ENCODE measurements at places on chromosomes 7 and 10. TPM values are rescaled to one million over a fixed set of nuclear protein-coding genes. Genes with fewer than 3 reads are reported as not detected.

Gene NYAP1
- polyA plus RNA-seq: not detected

Gene SPDYE9
- polyA plus RNA-seq: not detected

Gene PDE6C
- not detected for polyA plus RNA-seq

GRCh38 chr10:35433851-35434426 lies 97.6 kb downstream of the CCNY start:
- DNase-seq: no peak

GRCh38 chr7:135224027-135224426 lies 9.6 kb upstream of the STRA8 start:
- no peak for DNase-seq

GRCh38 chr7:131692131-131692960 lies 135.9 kb upstream of the PODXL start:
- DNase-seq: no peak

GRCh38 chr7:43083106-43083505 lies 29.3 kb upstream of the HECW1 start:
- no peak for DNase-seq

DNA sequence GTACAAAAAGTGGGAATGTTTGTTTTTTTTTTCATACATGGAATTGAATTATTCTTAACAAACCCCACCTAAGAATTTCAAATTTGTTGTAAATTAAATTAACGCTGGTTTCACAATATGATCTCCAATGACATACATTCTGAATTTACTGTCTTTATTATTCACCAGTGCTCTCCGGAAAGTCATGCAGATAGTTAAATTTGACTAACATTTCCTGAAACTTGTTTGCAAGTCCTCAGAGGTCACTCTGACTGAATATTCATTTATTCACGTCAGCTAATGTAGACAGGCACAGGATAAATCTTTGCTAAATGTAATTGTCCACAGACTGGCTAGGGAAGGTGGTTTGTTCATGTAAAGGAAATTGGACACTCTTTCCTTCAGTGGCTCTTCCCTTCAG lies 730.4 kb downstream of the PHTF2 start:
- no peak for DNase-seq

Measured in immature natural killer cell (primary cell).